Upper lobe of left lung (tissue), 6 donors: ENCODE measurements at places on chromosomes 5 and 9.

DNA sequence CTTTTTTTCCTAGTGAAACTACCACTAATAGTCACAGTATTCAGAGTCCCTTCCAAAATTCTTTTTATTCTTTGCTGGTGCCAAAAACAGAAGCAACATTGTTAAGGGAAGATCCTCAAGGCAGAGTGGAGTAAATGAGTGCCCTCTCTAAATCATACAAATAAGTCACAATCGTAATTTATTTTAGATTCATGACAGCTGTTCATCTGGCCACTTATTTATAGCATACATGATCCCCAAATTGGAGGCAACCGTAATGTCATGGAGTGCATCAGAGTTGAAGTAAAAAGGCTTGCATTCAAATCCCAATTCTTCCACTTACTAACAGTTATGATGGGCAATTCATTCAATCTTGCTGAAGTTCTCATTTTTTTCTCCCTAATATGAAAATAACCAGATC, 33.4 kb downstream of the POLK start:
- H3K27me3 ChIP-seq, result no peaks in the 10 kb centered on the region
- H3K4me1 ChIP-seq, result no peaks in the 10 kb centered on the region
- no peak overlapping the region for H3K27ac ChIP-seq
- no peak for DNase-seq
- no peak overlapping the region for H3K4me3 ChIP-seq
- H3K36me3 ChIP-seq, result no peaks in the 10 kb centered on the region

GRCh38 chr9:100679834-100680233, 102.0 kb downstream of the CAVIN4 start:
- no peaks in the 10 kb centered on the region for H3K36me3 ChIP-seq
- no peak overlapping the region for H3K4me3 ChIP-seq
- no peaks in the 10 kb centered on the region for H3K4me1 ChIP-seq
- H3K27ac ChIP-seq, result no peak overlapping the region
- no peaks in the 10 kb centered on the region for H3K27me3 ChIP-seq
- DNase-seq, result no peak

DNA sequence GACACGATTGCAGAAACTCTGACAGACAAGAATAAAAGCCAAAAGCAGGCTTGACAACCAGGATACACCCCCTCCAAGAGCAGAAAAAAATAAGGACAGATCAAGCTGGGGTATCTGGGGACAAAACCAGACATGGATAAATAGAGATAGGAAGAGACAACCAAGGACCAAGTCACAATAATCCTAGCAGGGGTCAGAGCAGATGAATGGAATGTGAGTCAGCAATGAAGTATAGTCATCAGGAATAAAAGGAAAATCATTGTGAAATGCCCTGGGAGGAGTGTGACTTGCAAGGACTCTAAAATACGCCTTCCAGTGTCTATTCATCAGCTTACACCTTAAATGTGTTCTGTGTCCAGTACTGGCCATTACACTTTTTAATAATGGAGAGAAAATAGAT, 206.8 kb downstream of the CAAP1 start:
- H3K27ac ChIP-seq, result no peak overlapping the region
- H3K36me3 ChIP-seq, result no peaks in the 10 kb centered on the region
- no peak for DNase-seq

- H3K4me1 ChIP-seq, result peaks cover 28% of the 10 kb centered on the region
- no peak overlapping the region for H3K4me3 ChIP-seq
- H3K27me3 ChIP-seq, result no peaks in the 10 kb centered on the region
- no peak for DNase-seq
- H3K36me3 ChIP-seq, result no peaks in the 10 kb centered on the region
Measured at GRCh38 chr5:168318240-168318639, 26.8 kb downstream of the WWC1 start.

GRCh38 chr9:28059192-28059591, 485.9 kb upstream of the C9orf72 start:
- H3K27ac ChIP-seq, result no peak overlapping the region
- H3K4me1 ChIP-seq, result no peaks in the 10 kb centered on the region
- H3K4me3 ChIP-seq, result no peak overlapping the region
- no peaks in the 10 kb centered on the region for H3K27me3 ChIP-seq
- no peaks in the 10 kb centered on the region for H3K36me3 ChIP-seq

- H3K4me3 ChIP-seq, result no peak overlapping the region
- no peak for DNase-seq
- no peaks in the 10 kb centered on the region for H3K27me3 ChIP-seq
Measured at GRCh38 chr5:34574936-34575467, 81.1 kb upstream of the RAI14 start.

DNA sequence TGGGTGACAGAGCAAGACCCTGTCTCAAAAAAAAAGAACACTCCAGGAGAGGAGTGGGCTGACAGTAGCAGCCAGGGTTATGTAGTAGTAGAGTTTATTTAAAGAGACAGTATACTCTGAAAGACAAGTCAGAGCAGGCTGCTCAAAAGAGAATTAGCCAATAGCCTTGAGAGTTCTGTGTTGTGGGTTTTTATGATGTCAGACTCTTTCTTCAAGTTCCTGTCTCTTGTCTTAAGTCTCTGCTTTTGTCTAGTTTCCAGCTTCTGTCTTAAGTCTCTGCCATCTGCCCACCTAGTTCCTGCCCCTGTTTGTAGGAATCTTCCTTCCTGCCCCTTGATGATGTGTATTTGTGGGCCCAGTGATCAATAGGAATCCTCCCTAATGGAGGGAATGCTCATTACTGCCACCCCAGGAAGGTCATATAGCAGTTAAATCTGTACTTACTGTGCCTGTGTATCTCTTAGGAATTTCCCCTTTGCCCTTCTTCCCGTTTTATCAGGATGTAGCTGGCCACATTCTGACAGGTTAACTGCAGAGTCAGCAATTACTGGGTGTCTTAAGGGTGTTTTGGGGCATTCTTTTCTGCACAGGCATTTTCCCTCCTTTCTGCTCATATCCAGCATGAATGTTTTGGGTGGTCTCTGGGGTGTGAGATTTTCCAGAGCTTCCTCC, 580.5 kb upstream of the SGCD start:
- H3K36me3 ChIP-seq, result no peaks in the 10 kb centered on the region
- H3K27ac ChIP-seq, result no peak overlapping the region
- no peak for DNase-seq
- no peaks in the 10 kb centered on the region for H3K4me1 ChIP-seq

DNA sequence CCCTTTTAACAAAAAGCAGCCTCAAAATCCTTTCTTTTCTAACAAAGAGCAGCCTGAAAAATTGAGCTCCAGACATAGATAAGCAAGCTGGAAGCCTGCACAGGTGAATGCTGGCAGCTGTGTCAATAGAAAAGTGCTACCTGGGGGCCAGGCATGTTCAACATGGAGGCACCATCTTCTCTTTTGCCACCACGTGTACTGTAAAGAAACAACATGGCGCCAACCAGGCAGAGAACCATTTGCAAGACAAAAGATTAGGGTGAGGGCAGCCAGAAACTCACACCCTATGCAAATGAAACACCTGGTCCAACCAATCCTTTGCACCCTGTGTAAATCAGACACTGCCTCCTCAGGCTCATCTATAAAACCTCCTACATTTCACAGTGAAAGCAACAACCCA, 96.0 kb downstream of the ACTL7B start:
- H3K27ac ChIP-seq, result no peak overlapping the region
- H3K4me1 ChIP-seq, result peaks cover 11% of the 10 kb centered on the region

GRCh38 chr9:127611603-127611898, 526 bp upstream of the STXBP1 start:
- H3K27ac ChIP-seq, result peak overlapping the region; percentile 79
- peak overlapping the region; percentile 89 for H3K4me3 ChIP-seq
- H3K27me3 ChIP-seq, result peaks cover 4% of the 10 kb centered on the region
- H3K4me1 ChIP-seq, result peaks cover 46% of the 10 kb centered on the region

DNA sequence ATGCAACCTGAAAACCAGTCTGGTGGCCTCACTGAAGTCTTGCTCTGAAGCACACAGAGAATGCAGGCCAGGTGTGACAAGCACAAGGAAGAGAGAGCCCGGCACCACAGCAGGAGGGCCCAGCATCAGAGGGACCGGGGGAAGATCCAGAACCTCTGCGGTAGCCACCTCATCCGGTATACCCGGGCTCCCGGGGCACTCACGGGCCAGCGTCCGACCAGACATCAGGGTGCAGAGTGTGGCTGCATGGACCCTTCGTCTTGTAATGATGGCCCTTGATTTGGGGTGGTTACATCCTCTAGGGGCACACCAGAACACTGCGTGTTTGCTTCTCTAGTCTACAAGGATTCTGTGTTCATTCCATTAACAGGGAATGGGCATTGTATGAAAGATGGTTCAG, 406.0 kb downstream of the GADD45G start:
- H3K27ac ChIP-seq, result no peak overlapping the region
- no peak overlapping the region for H3K4me3 ChIP-seq
- no peaks in the 10 kb centered on the region for H3K36me3 ChIP-seq
- H3K27me3 ChIP-seq, result no peaks in the 10 kb centered on the region
- no peaks in the 10 kb centered on the region for H3K4me1 ChIP-seq
- no peak for DNase-seq

DNA sequence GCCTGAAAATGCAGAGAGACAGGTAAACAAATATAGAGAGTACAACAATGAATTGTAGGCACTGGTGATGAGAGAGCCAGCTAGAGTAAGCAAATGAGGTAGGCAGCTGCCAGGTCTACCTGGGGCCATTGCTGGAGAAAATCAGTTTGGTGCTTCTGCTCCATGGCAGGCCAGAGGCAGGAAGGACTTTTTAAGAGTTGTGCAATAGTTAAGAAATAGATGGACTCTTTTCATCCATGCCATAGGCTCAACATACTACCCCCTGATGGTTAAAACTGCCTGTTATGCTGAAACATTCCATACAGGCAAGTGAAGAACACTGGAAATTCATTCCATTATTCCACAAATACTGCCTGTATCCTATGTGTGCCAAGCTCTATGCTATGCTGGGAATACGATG, 86.5 kb upstream of the CCDC112 start:
- H3K4me3 ChIP-seq, result no peak overlapping the region
- H3K27me3 ChIP-seq, result no peaks in the 10 kb centered on the region
- no peak overlapping the region for H3K27ac ChIP-seq
- H3K36me3 ChIP-seq, result no peaks in the 10 kb centered on the region
- DNase-seq, result no peak
- H3K4me1 ChIP-seq, result no peaks in the 10 kb centered on the region

DNA sequence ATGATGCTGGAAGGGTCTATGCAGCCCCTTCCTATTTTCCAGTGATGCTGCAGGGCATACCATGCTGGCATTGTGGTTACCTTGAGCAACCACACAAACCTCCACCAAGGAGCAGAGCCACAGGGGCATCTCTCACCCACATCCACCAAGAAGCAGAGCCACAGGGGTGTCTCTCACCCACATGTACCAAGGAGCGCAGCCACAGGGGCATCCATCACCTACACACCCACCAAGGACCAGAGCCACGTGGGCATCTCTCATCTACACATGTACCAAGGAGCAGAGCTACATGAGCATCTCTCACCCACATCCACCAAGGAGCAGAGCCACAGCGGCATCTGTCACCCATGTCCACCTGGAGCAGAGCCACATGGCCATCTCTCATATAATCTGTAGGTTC, 8.8 kb upstream of the GM2A start:
- H3K4me1 ChIP-seq, result no peaks in the 10 kb centered on the region
- no peaks in the 10 kb centered on the region for H3K27me3 ChIP-seq
- H3K27ac ChIP-seq, result no peak overlapping the region
- no peak for DNase-seq
- H3K36me3 ChIP-seq, result no peaks in the 10 kb centered on the region

- H3K4me1 ChIP-seq, result no peaks in the 10 kb centered on the region
- DNase-seq, result no peak
- H3K36me3 ChIP-seq, result no peaks in the 10 kb centered on the region
- H3K4me3 ChIP-seq, result no peak overlapping the region
- H3K27ac ChIP-seq, result no peak overlapping the region
Measured at GRCh38 chr5:97097326-97098230, 44.8 kb downstream of the LIX1 start.

DNA sequence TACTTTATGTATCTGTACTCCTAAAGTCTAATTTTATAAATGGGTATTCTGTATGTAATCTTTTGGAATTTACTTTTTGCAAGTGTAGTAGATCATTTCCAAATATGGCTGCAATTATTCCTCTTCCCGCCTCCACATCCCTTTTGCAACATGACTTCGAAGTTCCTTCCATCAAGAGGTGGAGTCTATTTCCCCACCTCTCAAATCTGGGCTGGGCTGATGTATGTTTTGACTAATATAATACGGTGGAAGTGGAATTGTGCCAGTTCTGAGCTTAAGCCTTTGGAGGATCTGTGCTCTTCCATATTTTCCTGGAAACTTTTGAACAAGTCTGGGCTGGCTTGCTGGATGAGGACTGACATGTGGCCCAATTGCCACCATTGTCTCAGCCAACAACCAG, 155.9 kb downstream of the FGF18 start:
- H3K4me3 ChIP-seq, result no peak overlapping the region
- H3K27me3 ChIP-seq, result no peaks in the 10 kb centered on the region
- H3K27ac ChIP-seq, result no peak overlapping the region
- no peak for DNase-seq

DNA sequence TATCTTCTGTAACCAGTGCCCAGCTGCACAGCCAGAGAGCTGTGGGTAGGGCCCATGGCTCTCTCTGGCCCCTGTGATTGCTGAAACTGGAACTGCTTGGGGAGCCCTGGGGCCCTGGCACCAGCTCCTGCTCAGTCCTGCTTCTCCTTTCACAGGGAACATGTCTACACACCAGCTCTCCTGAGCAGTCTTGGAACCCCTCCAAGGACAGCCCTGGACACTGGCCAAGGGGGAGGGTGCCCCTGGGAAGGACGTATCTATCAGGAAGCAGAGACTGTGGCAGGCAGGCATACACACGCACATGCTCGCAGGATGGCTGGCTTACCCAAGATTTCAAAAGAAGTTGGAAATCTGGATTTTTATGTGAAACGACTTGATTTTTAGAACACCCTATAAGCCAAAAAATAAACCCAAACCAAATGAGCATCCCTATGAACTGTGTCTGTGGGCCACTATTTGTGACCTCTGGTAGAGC, 8.8 kb upstream of the TRAF1 start:
- H3K4me3 ChIP-seq, result no peak overlapping the region
- DNase-seq, result no peak
- H3K4me1 ChIP-seq, result peaks cover 64% of the 10 kb centered on the region
- peak overlapping the region; percentile 73 for H3K27ac ChIP-seq

- no peaks in the 10 kb centered on the region for H3K4me1 ChIP-seq
- no peak overlapping the region for H3K4me3 ChIP-seq
- no peak overlapping the region for H3K27ac ChIP-seq
- H3K36me3 ChIP-seq, result no peaks in the 10 kb centered on the region
- DNase-seq, result no peak
- no peaks in the 10 kb centered on the region for H3K27me3 ChIP-seq
Measured at GRCh38 chr9:79357616-79358015, 214.1 kb upstream of the TLE4 start.

- peaks cover 9% of the 10 kb centered on the region for H3K4me1 ChIP-seq
- no peak overlapping the region for H3K27ac ChIP-seq
- no peak for DNase-seq
- H3K27me3 ChIP-seq, result no peaks in the 10 kb centered on the region
Measured at GRCh38 chr5:56610093-56610698, 205.2 kb upstream of the MAP3K1 start.

- no peaks in the 10 kb centered on the region for H3K36me3 ChIP-seq
- H3K4me1 ChIP-seq, result no peaks in the 10 kb centered on the region
- no peaks in the 10 kb centered on the region for H3K27me3 ChIP-seq
- H3K27ac ChIP-seq, result no peak overlapping the region
- no peak for DNase-seq
- no peak overlapping the region for H3K4me3 ChIP-seq
Measured at GRCh38 chr5:97208714-97209113, 25.7 kb upstream of the RIOK2 start.
